ENCODE measurements at places on chromosomes 7 and 10.

DNA sequence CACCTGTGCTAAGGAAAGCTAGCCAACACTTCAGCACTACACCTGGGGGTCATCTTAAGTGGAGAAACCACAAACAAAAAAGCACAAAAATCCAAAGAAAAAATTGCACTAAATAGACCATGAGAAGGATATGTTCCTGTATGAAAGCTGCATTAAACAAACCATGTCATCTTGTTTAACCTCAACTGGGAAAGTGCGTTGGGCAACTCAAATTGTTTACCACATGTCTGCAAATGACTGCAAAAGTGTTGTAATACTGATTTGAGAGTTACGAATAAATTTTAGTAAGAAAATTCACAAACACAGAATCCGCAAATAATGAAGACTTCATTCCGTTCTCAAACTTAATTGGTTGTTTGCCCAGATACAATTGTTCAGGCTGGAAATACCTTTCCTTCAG, 111.9 kb upstream of the EGFR start:
- DNase-seq: no peak

- no peak for DNase-seq
Measured at GRCh38 chr10:33817605-33818004, 483.1 kb upstream of the NRP1 start.

DNA sequence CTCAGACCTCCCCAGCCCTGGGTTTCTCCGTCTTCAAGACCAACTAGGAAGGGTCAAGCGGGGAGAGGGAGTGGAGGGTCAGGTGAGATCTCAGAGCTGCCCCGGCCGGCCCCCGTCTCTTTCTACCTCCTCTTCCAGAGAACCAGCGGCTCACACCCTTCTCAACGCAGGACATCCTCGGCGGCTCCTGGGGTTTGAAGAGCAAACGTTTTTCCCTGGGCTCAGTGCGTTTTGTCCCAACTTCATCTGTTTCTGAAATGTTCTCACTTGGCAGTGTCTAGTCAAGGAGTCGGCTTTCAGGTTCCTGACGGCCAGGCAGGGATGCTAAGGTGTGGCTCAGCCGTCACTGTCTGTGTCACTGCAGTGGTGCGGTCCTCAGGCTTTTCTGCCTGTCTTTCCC, 416.4 kb upstream of the FOXK1 start:
- DNase-seq: no peak

- no peak for DNase-seq
Measured at GRCh38 chr7:68417002-68417401, 1181.3 kb upstream of the AUTS2 start.

- no peak for DNase-seq
Measured at GRCh38 chr10:48444861-48445841, 138.7 kb downstream of the MAPK8 start.

- no peak for DNase-seq
Measured at GRCh38 chr10:26787362-26787761, 73.4 kb downstream of the ABI1 start.

DNA sequence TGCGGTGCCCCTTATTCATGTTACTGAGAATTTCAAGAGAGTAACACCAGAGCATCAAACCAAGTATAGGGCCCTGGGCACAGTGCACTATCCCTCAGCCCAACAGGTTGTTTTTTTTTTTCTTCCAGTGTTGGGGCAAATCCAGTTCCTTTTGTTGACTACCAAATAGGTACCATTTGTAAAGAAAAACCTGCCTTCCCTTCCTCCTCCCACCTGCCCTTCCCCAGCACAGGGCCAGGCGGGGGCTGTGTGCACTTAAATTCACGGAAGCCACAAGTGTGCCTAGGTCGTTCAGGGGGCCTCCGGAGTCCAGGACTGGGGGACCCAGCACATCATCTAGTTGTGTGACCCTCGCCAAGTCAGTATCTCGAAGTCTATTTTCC, 595 bp upstream of the SFXN4 start:
- no peak for DNase-seq

GRCh38 chr10:91798649-91799611, 704 bp downstream of the TNKS2 start:
- DNase-seq: no peak

GRCh38 chr7:69839782-69840181, 241.5 kb downstream of the AUTS2 start:
- no peak for DNase-seq

DNA sequence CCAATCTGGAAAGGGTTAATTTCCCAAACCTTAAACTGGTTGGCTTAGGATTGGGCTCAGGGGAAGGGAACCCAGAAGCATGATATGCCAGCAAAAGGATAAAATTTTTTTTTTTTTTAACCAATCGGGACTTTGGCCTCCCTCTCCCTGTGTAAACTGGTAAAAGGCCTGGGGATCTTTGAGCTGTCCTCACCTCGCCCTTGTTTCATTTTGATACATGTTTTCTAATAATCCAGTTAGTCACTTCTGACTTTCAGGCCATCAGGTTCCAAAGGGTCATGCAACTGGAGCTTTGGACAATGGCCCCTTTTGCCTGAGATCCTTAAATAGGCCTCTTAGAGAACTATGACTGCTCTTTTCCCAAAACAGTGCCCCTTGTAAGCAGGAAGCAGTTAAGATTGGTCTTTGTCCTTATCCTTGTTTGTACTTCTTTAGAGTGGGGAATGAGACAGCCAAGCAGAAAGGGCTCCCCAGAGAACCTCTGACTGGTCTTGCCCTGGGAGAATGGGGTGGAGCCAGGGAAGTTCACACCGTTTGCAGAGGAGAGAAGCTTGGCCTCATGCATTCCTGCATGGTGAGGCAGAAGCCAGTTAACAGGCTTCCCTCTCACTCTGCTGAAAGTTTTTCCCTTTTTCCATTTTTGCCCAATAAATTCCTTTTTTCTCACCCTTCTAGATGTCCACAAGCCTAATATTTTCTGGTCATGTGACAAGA, 424.2 kb upstream of the CNTNAP2 start:
- DNase-seq: no peak

GRCh38 chr7:50650057-50650664, 85.0 kb upstream of the DDC start:
- DNase-seq: no peak

DNA sequence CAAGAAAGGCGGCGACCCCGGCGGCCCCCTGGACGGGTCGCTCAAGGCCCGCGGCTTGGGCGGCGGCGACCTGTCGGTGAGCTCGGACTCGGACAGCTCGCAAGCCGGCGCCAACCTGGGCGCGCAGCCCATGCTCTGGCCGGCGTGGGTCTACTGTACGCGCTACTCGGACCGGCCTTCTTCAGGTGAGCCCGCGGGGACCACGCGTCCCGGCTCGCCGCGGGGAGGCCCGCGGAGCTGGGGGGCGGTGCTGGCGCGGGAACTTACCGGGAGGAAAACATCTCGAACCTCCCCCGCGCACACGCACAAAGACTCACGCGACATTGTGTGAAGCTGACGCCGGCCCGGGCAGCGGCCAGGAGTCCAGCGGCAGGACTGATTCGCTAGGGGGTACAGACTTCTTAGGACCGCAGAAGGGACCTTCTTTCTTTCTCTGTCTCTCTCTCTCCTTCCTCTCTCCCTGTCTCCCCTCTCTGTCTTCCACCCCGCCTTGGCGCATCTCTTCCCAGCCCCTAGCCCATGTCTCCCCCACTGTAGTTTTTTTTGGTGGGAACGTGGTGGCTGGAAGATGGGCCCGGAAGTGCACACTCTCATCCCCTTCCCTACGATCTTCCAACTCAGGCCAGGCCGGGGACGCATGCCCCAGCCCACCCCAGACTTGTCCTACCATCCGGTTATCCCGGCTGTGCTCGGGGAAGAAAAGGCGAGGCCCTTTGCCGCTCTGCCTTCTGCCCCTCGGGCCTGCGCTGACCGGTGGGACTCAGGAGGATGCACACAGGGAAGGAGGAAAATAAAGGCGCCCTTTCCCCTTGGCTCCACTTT, 1.2 kb downstream of the EN2 start:
- DNase-seq: no peak

DNA sequence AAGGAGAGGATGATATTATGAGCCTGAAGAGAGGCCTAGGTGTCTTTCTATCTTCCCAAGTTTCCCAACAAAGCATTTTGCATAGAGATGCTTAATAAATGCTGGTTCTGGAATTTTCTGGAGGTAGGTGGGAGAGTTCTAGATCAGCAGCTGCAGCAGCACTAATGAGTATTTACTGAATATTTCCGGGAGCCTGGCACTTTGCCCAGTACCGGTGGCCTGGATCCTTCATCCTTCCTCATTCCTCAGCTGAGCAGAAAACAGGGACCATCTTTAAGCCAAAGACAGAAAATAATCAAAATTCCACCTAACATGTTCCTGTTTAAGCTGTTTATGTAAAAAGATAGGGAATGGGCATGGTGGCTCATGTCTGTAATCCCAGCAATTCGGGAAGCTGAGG, 813.2 kb upstream of the AUTS2 start:
- no peak for DNase-seq

- no peak for DNase-seq
Measured at GRCh38 chr7:101420436-101420835, 57.8 kb downstream of the COL26A1 start.

GRCh38 chr7:122137251-122138077, 6.6 kb downstream of the AASS start:
- DNase-seq: no peak

DNA sequence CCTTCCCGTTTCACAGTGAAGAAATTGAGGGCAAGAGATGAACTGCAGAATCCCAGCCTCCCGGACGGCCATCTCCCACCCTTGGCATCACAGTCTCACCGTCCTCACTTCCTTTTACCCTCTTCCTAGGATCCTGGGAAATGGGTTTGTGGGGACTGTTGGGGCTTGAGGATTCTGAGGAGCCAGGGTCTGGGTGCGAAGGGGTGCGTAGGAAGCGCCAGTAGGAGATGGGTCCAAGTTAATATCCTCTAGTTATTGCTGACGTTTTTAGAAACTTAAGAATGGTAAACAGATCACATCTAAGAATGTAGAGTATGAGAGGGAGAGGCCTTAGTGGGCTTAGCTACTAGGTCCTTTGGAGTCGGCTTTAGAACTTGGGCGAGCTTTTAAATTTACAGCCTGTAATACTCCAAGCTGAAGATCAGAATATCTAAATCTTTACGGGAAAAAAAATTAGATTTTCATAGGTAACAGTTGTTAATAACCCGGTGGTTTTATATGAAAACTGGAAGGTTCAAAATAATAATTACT, 696 bp downstream of the MALSU1 start:
- DNase-seq: no peak

DNA sequence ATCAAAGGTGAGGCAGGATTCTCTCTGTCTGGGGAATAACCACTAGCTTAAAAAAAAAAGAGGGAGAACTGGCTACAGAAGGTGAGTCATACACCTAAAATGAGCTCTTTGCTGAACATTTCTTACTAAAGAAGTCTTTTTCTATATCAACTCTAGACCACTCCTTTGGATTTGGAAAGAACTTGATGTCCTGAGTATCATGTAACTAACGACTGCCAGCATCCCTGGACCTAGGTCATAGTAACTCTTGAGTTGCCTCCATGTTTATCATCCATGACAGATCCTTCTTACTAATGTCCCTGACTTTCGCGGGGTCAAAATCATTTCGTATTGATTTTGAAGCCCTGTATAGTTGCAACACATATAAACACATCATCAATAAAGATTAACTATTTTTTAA, 89.1 kb downstream of the CNOT4 start:
- no peak for DNase-seq

GRCh38 chr7:95560674-95561073, 35.6 kb downstream of the PDK4 start:
- DNase-seq: no peak

- no peak for DNase-seq
Measured at GRCh38 chr10:124739986-124740368, 4.2 kb downstream of the FAM53B start.

GRCh38 chr10:91319336-91319735, 90.8 kb upstream of the HECTD2 start:
- DNase-seq: no peak

DNA sequence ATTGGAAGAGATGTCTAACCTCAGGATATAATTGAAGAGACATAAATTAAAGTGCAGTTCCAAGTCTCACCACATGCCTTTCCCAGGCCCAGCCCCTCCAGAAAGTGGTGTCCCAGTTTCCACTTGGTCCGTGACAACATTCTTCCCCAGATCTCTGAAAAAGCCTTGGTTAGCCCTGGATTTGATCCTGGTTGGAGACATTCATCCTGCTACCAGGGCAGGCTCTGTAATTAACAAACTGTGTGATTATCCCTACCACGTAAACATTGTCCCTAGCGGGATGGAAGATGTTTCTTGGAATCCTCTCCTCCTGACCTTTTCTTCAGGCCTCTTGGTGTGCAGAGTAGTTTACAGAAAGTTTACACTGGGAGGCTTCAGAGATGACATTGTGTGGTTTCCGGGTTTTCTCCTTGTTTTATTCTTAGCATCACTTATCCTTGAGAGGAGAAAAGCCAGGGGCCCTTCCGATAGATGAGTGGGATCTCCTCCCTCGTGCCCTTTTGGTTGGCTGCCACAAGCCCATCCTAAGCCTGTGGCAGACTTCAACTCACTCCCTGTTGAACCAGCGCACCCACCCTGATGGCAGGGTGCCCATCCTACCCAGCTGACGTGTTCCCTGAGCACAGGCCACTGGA, 83.8 kb downstream of the COL13A1 start:
- DNase-seq: no peak

DNA sequence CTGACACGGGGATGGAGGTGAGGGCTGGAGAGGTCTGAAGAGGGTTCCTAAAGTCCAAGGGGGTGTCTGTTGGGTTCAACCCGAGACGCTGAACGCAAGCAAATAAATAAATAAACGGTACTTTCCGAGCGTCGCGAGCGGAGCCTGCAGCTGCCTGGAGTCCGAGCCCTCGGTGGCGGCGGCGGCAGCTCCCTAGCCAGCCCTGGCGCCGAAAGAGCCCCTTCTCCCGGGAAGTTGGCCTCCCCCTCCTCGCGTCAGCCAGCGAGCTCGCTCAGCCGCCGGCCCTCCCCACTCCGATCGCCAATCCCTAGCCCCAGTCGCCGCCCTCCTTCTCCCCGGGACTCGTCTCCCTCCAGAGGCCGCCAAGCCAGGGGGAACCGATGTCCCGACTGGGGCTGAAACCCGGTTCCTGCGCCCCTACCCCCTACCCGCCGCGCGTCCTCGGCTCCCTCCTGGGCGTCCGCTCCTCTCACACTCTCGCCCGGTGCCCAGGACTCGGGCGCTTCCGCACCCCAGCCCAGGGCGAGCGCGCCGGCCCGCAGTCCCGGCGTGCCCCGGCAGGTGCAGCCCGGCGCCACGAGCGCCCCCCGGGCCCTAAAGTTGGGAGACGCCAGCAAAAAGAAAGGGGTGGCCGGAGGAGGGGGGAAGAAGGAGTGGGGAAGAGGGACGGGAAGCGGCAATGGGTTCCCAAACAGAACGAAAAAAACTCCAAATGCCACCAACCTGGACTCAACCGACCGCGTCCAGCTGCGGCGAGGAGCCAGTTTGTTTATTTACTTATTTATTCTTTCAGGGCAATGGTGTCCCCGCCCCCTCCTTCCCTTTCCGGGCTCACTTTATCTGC, at the start of gene GFRA1:
GFRA1 (minus strand) TSS at position 767 of the 844 bp plus-strand sequence. CDS start 1,177 bp downstream, outside the sequence.
- DNase-seq: no peak

Data from stimulated activated CD8-positive, alpha-beta memory T cell treated with anti-CD3 and anti-CD28 coated beads, Interleukin-7, amount 100 ng/mL, for 1 hour (primary cell).